ENCODE measurements at places on chromosomes 12 and 14. TPM values are rescaled to one million over a fixed set of nuclear protein-coding genes. Genes with fewer than 3 reads are reported as not detected.

DNA sequence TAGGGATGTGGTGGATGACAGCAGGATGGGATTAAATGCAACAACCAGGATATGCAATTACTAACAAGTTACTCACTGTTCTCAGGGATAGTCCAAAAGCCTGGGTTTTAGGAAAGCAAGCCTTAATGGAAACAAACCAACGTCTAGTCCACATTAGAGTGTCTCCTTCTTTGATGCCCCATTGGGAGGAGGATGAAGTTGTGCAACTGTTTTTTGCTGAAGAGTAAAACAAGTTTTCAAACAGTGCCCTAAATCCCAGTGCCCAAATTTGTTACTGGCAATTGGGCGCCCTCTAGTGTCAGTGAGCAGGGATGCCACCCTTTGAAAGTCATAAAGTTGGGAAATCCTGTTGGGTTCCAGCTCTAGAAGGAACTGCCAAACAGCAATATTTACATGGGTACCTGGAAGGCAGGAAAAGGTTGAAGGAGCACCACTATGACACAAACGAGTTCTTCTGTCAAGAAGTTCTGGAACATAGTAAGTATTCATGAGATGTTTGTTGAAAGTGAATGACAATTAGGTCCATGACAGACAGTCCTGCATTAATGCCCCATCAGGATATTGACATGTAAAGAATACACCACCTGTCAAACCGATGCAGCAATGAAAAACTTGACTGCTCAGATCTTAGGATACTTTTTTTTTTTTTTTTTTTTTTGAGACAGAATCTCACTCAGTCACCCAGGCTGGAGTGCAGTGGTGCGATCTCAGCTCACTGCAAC is 11.1 kb upstream of the DPF3 start:
- peak; percentile 52 for DNase-seq

- DNase-seq = no peak
These were observed 188.3 kb downstream of the DAD1 start for GRCh38 chr14:22400655-22401259.

DNA sequence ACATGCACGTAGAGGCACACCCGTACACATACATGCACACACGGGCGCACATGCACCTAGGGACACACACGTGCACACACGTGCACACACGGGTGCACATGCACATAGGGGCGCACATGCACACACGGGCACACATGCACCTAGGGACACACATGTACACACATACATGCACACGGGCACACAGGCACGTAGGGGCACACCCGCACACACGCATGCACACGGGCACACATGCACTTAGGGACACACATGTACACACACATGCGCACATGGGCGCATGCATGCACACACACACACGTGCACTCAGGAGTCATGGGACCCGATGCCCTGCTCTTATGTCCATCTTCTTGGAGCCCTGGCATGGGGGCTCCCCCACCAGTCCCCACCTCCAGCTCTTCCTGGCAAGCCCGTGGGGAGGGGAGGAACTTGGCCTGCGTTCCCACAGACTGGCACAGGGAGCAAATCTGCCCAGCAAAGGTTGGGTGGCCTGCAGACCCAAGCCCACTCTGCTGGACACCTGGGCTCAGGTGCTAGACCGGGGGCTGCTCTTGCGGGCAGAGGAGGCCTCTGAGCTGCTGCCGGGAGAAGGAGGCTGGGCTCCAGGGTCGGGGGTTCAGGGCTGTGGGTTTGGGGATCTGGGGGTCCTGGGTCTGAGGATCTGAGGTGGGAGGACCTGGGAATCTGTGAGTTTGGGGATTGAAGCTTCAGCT is 51.4 kb downstream of the KIF26A start:
- DNase-seq = no peak

GRCh38 chr12:5010151-5010550 is 33.5 kb upstream of the KCNA5 start:
- no peak for DNase-seq

GRCh38 chr12:81798294-81798693 is 39.1 kb upstream of the PPFIA2 start:
- DNase-seq = peak; percentile 48

GRCh38 chr12:84136862-84137367 is 775.7 kb downstream of the SLC6A15 start:
- no peak for DNase-seq

GRCh38 chr14:63642229-63642611 is 549 bp upstream of the WDR89 start:
- DNase-seq = peak; percentile 84

- peak; percentile 31 for DNase-seq
These were observed 52.9 kb downstream of the EID3 start for GRCh38 chr12:104356231-104357115.

GRCh38 chr14:80958226-80958625 is 2.8 kb downstream of the TSHR start:
- no peak for DNase-seq

- DNase-seq = no peak
These were observed 22.6 kb downstream of the KCNA5 start for GRCh38 chr12:5066251-5066650.

GRCh38 chr14:89634037-89634436 is 217.0 kb upstream of the FOXN3 start:
- no peak for DNase-seq

DNA sequence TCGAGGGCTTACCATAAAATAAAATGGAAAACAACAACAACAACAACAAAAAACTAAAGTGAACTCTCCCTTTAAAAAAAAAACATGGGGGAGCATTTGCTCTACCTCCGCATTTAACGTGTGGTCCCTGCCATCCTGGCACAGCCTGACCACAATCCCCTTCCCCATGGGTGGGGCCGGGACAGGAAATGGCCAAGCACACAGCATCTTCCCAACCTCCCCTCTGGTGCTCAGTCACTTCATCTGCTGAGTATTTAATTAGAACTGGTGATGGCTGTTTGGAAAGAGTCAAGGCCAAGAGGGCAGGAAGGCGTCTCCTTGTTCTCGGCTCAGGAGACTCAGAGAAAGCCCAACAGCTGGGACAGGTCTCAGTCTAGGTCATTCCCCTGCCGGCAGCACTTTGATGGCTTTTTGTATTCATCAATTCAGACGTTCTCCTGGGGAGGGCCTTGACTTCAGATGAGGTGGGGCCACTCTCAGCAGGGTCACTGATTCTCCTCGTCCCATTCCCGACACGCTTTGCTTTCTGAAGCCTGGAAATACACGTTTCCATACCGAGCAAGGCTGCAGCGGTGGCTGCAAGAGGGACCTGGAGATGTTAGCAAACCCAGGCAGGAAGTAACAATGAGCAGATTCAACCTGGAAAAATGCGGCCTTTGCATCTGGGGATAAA is 44.4 kb downstream of the ANO2 start:
- no peak for DNase-seq

GRCh38 chr12:12266389-12266872 is 413 bp downstream of the LRP6 start:
- no peak for DNase-seq

DNA sequence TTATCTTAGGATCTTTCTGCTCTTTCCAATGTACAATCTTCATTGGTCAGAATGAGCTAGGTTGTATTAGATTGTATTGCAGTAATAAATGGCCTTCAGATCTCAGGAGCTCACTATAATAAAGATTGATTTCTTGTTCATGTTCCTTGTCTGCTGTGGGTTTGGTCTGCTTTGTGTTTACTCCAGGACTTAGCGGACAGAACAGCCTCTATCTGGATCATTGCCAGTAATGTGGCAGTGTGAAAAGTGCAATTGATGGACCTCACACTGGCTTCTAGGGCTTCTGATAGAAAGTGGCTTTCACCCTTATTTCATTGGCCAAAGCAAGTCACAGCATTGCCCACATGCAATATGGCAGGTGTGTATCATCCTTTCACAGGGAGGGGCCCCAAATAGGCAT is 81.2 kb downstream of the BTG1 start:
- DNase-seq = no peak

DNA sequence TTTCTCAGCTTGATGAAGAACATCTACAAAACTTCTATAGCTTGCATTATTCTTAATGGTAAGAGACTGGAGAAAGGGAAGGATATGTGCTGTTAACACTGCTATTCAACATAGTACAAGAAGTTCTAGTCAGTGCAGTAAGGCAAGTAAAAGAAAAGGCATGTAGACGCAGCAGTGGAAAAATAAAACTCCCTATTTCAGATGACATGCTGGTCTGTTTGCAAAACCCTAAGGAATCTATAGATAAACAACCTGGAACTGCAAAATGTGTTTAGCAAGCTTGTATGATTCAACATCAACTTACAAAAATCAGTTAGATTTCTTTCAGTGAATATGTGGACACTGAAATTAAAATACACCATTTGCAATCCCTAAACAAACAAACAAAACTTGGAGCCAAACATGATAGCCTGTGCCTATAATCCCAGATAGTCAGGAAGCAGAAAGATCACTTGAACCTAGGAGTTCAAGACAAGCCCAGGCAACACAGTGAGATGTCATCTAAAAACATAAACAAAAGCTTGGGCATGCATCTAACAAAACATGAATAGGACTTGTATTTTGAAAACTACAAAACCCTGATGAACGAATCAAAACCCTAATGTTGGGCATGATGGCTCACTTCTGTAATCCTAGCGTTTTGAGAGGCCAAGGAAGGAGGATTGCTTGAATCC is 293.6 kb upstream of the RGS6 start:
- no peak for DNase-seq

GRCh38 chr12:3633396-3633795 is 119.5 kb downstream of the CRACR2A start:
- DNase-seq = no peak

The IRAK4 gene
- total RNA-seq = 3.0 TPM

The IFI27L2 gene
- total RNA-seq = 32.5 TPM

The ESPL1 gene
- total RNA-seq = 43.2 TPM

The RPL10L gene
- not detected for total RNA-seq

DNA sequence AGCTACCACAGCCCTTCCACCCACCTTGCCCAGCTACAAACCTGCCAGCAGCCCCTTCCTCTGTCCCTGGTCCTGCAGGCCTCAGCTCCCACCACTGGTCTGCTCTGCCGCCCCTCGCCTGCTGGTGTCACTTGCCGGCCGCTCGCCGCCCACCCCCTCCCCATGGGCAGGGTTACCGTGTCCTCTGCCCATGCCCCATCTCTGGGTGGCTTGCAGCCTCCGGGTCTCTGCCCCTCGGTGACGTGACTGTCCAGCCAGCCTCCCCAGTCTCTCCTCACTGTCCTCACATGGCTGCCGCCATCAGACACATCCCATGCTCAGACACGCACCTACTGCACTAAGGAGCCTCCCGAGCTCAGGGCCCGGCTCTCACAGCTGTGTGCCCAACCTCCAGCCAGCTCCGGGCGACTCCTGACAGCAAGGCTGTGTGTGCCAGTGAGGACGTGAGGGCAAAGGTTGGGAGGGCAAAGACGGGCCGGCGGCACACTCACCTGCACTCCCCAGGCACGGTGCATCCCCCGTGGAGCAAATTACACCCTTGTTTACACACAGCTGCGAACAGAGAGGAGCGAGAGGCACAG is 13.4 kb downstream of the JAG2 start:
- DNase-seq = no peak

- no peak for DNase-seq
These were observed 225.2 kb downstream of the KTN1 start for GRCh38 chr14:55805250-55805649.

The SIX4 gene
- 28.9 TPM for total RNA-seq
